ENCODE measurements at places on chromosomes 2 and 18.

GRCh38 chr2:2057125-2057721 is 273.9 kb downstream of the MYT1L start:
- DNase-seq: no peak

- DNase-seq: peak; percentile 6
Measured at GRCh38 chr2:240797914-240798313, 22.1 kb downstream of the KIF1A start.

- no peak for DNase-seq
Measured at GRCh38 chr2:8376603-8377410, 305.0 kb upstream of the ID2 start.

DNA sequence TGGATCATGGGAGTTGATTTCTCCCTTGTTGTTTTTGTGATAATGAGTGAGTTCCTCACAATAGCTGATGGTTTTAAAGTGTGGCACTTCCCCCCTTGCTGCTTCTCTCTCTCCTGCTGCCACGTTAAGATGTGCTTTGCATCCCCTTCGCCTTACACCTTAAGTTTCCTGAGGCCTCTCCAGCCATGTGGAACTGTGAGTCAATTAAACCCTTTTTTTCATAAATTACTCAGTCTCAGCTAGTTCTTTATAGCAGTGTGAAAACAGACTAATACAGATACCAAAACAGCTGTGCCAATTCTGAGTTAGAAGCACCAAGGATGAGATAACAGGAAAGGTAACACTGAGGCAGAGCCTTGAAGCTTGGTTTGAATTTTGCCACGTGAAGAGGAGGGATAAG is 44.7 kb downstream of the ITSN2 start:
- no peak for DNase-seq

- no peak for DNase-seq
Measured at GRCh38 chr2:68452158-68452900, 14.8 kb downstream of the FBXO48 start.

DNA sequence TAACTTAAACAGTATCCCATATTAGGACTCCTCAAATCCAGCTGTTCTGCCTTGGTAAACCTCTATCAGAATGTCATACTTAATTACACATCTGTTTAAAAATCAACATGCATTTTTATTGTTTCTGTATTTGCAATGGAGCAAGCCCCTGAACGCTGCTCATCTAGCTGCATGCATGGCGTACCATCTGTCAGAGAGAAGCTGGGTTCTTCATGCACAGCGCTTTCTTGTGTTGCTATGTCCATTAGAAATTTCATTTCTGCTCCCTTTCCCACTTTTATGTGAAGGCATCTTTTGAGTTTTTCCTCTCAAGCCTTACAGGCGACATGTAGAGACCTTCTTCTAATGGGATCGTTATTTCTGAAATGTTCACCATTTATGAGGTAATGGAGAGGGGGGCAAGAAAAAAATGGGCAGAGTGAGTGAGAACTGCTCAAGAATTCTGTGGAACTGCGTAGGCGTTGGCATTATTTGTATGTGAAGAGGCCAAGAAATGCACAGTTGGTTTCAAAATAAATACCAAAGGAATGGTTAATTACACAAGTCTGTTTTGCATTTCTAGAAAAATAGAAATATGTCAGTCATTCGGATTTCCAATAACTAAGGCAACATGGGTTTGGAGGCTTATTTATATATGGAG is 31.6 kb downstream of the INSIG2 start:
- no peak for DNase-seq

GRCh38 chr18:55404832-55405465 is 183.0 kb downstream of the TCF4 start:
- no peak for DNase-seq

Measured in mesothelial cell of epicardium (in vitro differentiated cells).